Left colon (tissue), 2 donors: ENCODE measurements at places on chromosomes 13 and 19. TPM values are rescaled to one million over a fixed set of nuclear protein-coding genes. Genes with fewer than 3 reads are reported as not detected.
A peak's percentile ranks its signal among the peaks of the same experiment; 100 is the strongest.

DNA sequence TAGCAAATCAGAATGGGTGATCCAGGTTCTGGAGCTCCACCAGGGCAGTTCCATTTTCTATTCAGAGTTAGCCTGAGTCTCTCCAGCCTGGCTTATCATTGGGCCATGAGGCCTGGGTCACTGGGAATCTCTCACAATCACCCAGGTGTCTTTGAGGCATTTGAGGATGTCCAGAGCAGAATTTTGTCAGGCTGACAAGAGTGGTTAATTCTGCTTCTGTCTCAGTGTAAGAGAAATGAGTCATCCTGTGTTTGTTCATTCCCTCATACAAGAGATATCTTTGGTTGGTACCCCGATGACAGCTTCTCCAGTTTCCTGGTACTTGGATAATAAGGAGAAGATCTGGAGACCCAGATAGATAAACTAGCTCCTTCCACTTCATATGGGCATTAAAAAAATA lies 10.4 kb downstream of the ZNF93 start:
- no peak for DNase-seq

GRCh38 chr19:18428787-18429674 lies 8.9 kb downstream of the ISYNA1 start:
- DNase-seq, result peak; percentile 83

RETN gene
- total RNA-seq, result not detected

DNA sequence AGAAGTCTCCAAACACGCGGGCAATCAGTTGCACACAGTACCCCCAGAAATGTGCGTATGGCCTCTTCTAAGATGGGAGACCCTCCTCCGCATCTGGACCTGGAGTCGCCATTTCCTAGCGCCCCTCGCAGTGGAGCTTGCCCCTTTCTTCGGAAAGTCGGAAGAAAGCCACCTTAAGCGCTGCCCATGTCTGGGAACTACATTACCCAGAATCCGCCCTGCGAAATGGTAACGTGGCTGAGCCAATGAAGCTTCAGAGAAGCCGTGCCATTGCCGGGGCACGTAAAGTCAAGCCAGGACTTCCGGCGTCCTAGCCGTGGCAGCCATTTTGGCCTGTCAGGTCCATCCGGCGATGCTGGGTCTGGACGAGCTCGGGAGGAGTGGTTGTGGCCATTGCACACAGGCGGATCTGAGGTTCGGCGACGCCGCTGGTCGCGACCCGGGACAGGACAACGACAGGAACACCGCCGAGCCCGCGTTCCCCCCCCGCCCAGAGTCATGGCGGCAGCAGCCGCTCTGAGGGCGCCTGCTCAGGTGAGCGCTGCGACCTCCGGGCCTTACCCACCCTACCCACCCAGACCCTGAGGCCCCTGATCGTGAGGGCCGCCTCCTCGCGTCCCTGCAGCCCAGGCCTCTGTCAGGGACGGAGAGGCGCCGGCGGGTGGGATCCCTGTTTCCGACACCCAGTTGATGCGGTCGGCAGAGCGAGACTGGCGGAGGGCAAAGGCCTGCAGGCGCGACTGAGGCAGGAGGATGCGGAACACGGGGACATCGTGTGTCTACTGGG lies at the start of gene ZNF586:
Gene ZNF586 (plus strand): TSS at position 332 of the 787 bp plus-strand sequence. CDS start 167 bp downstream, at position 499.
- peak; percentile 89 for DNase-seq

GRCh38 chr19:13804830-13805683 lies 9.8 kb downstream of the ZSWIM4 start:
- no peak for DNase-seq

DNA sequence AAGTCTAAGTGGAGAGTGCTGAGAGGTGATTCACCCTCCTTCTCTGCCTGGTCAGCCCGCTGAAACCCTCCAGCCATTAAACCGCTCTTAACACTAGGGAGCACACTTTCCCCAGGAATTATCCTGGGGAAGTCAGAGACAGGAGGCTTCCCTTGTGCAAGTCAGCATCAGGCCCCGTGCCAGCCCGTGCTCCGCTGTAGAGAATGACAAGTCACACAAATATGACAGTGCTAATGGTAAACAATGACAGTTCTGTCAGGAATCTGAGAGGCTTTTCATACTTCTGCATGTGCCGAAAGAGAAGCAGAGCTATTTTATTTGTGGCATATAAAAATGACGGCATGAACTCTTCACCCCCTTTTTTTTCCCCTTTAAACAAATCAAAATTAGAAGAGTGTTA lies 816.9 kb upstream of the SLC10A2 start:
- DNase-seq, result peak; percentile 32
